NCI-H526 (cell line): ENCODE measurements at places on chromosomes 5 and 9.

DNA sequence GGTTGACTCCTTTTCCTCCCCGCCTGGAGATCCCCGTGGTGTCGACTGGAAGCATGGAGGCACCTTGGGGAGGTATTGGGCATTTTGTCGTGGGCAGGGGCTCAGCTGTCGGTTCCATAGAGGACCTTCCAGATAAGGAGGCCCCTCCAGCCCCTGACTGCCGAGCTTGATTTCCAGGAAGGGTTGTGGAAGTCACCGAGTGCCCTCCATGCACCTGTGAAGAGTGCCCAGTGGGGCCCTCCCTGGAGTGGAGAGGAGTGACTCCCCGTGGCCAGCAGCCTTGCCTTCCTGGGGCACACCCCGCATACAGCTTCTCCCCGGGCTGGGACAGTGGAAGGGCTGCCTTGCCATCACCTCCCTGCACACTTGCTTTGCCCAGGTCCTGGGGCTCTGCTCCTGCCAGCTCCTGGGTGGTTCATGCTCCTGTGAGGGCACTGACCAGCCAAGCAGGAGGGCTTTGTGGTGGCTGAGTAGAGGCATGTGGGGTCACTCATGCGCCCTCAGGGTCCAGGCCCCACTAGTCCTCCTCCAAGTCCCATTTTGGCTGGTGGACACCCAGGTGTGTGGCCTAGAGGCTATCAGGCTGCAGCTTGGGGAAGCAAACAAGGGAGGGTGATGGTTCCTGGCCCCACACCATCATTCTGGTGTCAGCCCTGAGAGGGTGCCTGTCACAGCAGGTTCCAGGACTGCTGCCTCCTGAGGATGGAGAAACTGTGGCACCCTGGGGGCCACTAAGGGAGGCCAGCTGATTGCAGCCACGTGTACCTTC is 133.0 kb downstream of the WNK2 start:
- no peak for DNase-seq

DNA sequence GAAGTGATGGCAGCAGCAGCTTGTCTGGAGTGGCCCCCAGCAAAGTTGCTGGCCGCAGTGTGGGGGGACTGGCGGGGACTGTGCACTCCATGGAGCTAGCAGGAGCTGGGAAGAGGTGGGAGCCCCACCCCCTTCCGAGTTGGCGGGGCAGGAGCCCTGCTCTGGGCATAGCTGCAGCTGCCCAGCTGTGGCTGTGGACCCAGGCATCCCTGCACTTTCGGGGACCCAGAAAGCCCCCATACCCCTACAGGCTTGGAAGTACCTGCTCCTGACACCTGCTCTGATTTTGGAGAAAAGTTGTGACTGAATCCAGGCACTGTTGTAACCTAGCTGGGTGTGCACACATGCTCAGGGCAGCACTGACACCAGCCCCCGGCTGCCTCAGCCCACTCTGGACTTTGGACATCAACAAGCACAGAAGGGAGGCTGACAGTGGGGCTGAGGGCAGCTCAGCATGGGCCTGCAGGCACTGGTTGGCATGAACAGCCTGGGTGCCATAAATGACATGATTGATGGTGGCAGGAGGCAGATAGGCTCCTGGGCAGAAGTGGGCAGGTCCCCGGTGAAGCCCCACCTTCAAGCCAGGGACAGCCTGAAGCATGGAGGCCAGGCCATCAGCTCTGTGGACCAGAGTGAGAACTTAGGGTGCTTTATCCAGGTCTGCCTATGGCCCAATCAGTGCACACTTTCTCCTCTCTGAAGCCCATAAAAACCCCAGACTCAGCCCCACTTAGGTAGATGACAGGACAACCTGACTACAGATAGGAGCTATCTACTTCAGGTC is 12.6 kb downstream of the LMBRD2 start:
- no peak for DNase-seq

GRCh38 chr9:85944672-85945071 is 3.7 kb downstream of the NAA35 start:
- DNase-seq = no peak

DNA sequence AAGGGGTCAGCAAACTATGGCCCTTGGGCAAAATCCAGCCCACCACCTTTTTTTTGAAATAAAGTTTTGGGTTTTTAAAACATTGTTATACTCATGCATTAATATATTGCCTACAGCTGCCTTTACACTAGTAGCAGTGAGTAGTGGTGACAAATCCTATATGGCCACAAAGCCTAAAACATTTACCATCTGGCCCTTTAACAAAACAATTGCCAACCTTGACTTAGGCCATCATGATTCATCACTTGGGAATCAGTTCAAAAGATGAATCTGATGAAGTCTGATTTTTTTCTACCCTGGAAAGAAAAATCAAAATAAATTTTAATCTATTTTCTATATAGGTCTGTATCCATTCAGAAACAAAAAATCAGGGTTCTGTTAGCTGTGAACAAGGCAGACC is 484.9 kb downstream of the BNC2 start:
- DNase-seq = no peak

DNA sequence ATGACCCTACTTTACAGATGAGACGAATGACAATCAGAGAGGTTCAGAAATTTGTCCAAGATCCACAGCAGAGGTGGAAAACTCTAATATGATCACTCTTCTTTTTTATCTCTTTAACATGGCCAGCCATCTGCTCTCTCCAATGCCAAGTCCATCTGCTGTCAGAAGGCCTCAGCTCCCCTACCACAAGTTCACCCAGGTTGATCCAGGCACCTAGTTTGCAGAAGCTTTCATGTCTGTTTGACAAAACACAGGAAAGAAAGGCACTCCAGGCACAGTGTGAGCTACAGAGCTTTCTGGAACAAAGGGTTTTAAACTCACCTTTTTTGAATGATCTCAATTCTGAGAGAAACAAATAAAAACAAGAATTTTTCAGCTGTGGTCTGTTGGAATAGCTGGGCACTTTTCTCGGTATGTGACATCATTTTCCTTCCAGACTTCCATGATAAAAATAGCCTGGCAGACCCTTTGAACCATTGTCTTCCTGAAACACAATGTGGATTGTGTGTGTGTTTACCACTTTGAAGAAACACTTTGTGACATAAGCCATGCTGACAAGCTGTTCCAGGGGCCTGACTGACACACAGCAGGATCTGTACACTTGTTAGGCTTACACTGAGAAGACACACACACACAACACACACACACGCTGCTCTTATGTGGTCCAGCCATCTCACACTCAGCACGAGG is 214.3 kb downstream of the AGTPBP1 start:
- DNase-seq = no peak
